ENCODE measurements at places on chromosomes 1 and 21.

- no peak for DNase-seq
Observed at GRCh38 chr1:170200621-170201397, 55.0 kb downstream of the NTMT2 start.

DNA sequence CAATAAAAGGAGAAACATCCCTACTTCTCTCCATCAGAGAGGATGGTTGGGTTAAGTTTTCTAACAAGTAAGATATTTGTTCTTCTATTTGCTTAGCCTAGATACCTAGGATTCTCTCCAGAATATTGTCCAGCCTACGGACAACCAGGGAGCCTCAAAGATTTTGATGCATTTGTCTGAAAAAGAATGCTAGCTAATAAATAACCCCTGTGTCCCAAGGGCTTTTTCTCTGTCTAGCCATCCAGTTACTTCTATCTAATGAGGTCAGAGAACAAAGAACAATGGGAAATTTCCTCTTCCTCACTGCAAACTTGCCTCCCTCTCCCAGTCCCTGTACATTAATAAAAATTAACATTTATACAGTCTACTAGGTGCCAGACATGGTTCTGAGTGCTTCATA lies 810 bp downstream of the RGS5 start:
- no peak for DNase-seq

DNA sequence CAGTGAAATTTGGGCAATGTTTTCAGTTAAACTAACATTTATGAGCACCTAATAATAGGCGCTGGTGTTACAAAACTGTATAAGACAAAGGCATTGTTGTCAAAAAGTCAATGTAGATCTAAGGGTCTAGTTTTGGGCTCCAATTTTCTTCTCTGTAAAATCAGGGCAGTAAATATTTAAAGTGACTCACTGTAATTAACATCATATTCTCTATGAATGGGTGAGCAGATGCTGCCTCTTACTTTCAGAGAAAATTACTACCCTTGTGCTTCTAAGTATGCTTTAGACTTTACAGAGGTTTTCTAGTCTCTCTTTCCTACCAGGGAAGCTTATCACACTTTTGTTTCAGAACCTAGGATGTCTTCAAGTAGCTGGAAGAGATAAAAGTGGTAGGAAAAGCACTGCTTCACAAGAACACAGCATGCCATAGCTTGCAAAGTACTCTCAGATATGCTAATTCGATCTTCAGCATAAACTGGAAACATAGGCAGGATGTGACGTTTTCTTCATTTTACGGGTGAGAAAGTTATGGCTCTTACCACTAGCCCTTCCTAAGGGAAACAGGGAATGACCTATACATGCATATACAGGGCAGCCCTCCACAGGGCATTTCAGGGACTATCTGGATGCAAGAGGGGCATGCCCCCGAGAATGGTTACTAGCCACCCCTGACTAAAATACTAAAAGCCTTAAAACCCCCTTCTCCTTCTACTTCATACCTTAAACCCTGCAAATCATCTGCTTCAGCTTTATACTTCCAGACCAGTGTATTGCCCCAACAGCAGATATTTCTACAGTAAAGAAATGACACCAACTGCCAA lies 2.6 kb downstream of the C1orf116 start:
- no peak for DNase-seq

GRCh38 chr21:38810034-38810825 lies 4.5 kb downstream of the ETS2 start:
- DNase-seq: no peak

DNA sequence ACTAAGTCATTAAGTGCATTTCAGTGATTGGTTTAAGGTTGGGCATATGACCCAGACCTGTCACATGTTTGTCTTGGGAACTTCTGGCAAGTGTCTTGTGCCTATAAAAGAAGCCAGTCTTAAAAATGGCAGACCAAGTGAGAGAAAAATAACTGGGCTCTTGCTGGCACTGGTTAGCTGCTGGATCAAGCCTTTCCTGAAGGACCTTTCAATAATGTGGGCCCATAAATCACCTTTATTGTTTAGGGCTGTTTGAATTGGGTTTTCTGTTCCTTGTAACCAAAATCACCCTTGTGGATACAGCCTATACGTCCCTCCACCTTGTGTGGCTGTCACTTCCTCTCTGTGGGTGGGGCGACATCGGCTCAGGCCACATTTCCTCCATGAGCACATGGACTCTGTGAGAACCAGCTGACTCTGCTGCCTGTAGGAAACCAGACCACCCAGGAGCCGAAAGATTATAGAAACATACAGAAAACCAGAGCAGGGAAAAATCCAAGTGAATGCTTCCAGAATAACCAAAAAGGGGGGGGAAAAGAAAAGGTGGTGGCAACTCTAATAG lies 25.6 kb upstream of the WNT4 start:
- DNase-seq: no peak

Data from inflammatory macrophage treated with lipopolysaccharide for 4 hours (primary cell).